ENCODE measurements at places on chromosomes 2 and 18.

- no peak for DNase-seq
Measured at GRCh38 chr2:48419884-48420511, 110.0 kb upstream of the STON1 start.

GRCh38 chr2:49737606-49738005, 583.3 kb upstream of the FSHR start:
- DNase-seq = no peak

GRCh38 chr2:57881998-57882888, 164.4 kb upstream of the VRK2 start:
- DNase-seq = no peak

- DNase-seq = no peak
Measured at GRCh38 chr2:101082998-101083397, 68.2 kb downstream of the TBC1D8 start.

GRCh38 chr18:63286926-63287325, 32.6 kb downstream of the BCL2 start:
- DNase-seq = no peak

All from frontal cortex (tissue), 4 donors.